Endodermal cell (in vitro differentiated cells): ENCODE measurements at places on chromosomes 1 and 21. TPM values are rescaled to one million over a fixed set of nuclear protein-coding genes. Genes with fewer than 3 reads are reported as not detected.
A peak's percentile ranks its signal among the peaks of the same experiment; 100 is the strongest.

GRCh38 chr1:202791077-202791747 is 17.0 kb downstream of the KDM5B start:
- no peak for DNase-seq

DNA sequence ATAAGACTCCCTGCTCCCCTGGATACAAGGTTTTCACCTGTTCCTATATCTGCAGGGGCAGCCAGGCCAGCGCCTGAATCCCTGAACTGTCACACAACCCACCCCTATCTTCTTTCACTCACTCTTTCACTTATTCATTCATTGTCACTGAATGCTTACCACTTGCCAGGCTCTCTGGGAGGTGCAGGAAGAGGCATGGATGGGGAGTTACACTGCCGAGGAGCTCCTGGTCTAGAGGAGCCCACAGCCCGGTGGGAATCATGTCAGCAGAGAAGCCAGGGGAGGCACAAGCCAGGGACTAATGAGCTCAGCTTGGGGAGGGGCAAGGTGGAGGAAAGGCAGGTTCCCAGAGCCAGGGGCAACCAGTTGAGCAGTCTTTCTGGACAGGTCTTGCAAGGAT is 155.8 kb downstream of the TRABD2B start:
- DNase-seq, result peak; percentile 57

GRCh38 chr21:28485301-28486022 is 507.2 kb downstream of the LTN1 start:
- no peak for DNase-seq

The CD244 gene
- 0.31 and 0.41 TPM in 2 replicates for total RNA-seq
